Progenitor cell of endocrine pancreas (in vitro differentiated cells): ENCODE measurements at places on chromosomes 12 and 14. TPM values are rescaled to one million over a fixed set of nuclear protein-coding genes. Genes with fewer than 3 reads are reported as not detected.

CLEC4D gene
- total RNA-seq = 0.14 TPM in 1 of 2 replicates, not detected in the other

SELPLG gene
- total RNA-seq = not detected in 2 replicates

DNA sequence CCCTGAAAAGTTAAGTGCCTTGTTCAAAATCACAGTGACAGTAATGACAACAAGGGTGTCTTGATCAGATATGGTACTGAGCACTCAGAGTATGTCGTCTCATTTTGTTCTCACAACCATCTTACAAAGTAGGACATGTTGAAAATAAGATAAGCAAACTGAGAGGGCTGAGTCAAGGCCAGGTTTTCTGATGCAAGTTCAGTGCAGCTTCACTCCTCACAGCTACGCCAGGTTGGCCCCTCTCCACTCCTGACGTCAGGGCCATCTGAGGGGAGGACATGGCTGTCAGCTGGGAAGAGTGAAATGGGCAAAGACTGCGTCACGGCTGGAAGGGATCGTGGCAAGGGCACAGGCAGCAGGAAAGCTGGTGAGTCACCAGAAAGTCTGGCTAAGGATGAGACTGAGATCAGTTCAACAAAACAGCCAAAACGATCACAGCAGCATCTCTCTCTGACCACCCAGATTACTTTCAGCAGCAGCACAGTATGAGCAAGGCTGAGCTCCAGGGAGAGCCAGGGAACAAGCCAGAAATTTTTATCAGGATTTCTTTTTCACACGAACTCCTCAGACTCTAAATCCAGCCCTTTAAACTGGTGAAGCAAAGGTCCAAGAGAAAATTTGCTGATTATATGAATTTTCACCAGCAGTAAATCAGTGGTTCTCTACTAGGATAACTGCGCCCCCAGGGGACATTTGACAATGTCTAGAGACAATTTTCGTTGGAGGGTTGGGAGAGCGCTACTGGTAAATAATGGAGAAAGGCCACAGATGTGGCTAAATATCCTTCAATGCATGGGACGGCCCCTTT is 297.9 kb upstream of the AMIGO2 start:
- DNase-seq = no peak

- DNase-seq = no peak
Measured at GRCh38 chr12:66367015-66367667, 64.8 kb downstream of the HELB start.

DNA sequence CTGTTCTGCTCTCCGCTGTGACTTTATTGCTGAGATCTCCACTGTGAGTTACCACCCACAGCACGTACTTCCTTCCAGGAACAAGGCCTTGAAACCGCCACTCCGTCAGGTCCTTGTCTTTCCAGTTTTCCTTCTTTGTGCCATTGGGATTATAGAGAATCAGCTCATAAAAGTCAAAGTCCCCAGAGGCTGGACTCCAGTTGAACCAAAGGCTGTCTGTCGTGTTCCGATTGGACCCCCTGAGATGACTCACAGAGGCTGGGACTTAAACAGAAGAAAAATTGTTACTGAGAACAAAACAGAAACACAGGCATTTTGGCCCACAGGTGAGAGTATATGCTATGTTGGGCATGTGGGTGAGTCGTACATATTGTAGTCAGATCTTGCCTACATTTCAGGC is 76.6 kb downstream of the PTPRB start:
- no peak for DNase-seq

DNA sequence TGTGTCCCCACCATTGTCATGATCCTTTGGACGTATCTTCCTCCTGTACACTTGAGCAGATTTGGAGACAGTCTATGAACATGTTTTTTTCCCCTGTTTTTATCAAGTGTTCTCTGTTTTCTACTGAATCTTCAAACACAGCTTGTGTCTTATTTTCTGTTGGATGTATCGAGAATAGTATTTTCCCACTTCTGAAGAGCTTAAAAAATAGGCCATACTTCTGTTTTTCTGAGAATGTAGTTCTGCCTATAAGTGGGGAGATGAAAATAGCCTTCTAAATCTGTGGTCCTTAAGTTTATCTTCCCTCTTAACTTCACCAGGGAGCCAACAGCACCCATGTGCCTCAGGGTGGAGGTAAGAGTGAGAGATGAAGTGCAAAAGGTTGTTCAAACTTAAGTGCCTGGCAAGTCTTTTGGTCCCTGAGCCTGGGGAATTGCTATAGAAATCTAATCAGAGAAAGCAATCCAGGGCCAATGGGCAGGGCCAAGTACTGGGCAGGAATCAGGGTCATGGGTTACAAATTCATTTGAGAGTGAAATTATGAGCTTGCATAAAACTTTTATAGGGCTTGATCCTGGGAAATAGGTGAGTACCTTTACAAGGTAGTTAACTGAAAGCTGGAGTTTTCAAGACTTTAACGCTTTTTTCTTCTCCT is 58.9 kb downstream of the ARF6 start:
- DNase-seq = no peak

DNA sequence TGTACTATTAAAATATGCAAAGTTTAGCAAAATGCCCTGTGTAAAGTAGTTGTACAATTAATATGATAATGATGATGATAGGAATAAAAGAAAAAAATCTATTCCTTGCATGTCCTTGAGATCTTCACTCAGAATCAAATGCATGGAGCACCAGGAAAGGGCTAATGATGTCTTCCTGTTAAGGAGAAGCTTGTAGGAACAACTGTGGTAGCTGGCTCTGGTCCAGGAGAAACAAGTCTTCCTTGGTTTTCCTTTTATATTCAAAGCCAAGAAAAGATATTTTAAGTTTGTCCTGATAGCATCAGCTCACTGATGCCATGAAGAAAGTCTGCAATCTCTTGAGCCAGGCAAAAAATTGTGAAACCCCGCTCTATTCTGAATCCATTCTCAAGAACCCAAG is 138.9 kb downstream of the PIK3C2G start:
- DNase-seq = no peak

GRCh38 chr12:126914170-126914793 is 1352.7 kb upstream of the TMEM132C start:
- no peak for DNase-seq

DNA sequence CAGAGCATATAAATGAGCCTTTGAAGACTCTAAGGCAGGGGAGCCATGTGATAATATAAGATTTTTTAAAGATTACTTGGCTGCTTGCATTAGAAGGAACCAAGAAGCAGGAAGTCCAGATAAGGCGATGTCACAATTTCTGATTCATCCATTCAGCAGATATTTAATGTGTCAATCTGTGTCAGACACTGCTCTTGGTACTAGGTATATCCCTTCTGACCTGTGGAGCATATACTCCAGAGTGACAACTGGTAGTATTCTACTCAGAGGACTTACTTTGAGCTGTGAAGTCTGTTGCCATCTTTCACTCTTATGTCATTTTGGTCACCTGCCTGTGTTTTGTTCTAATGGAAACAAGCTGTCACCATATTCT is 10.7 kb downstream of the EID3 start:
- DNase-seq = no peak
